ENCODE measurements at places on chromosomes 5 and 9.
A peak's percentile ranks its signal among the peaks of the same experiment; 100 is the strongest.

GRCh38 chr9:18829873-18830272, 203.1 kb downstream of the SAXO1 start:
- no peak for DNase-seq

DNA sequence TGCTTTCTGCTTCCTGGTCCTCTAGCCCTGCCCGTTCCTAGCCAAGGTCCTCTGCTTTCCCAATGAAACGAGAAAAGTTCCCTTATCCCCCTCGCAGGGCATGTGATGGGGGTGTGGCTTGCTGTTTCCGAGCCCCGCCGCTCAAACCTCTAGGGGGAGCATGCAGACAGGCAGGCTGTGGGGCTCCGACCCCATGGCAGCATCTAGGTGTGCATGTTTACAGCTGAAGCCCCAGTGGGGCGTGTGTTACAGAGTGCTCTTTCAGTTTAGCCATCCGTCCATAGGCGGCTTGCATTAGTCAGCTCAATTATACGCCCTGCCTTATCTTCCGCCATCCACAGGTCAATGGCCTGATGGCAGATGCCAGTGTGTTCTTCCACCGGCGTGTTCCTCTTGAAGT, 48.3 kb upstream of the SPATA31E1 start:
- no peak for DNase-seq

DNA sequence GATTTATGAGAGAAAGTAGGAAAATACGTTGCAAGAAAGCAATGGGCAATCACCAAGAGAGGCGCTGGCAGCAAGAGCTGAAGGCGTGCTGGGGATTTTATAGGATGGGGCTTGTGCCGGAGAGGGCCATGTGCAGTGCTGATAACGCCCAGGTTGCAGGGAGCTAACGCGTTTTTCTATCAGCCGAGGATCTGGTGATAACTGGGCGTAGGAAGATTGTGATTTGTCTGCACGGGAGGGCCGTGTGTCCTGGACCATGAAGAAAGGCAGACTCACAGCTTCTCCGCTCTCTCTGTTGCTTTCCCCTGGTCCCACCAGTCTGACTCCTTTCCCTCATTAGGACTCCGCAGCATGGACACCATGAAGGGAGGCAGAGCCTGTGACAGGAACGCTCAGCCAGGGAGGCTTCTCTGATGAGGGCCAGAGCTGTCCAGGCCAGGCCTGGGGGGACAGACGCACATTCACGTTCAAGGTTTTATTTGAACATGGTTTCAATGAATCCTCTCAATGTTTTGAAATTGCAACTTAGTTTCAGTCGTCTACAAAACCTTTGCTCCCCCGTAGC, 11.9 kb upstream of the CACNA1B start:
- DNase-seq: no peak

DNA sequence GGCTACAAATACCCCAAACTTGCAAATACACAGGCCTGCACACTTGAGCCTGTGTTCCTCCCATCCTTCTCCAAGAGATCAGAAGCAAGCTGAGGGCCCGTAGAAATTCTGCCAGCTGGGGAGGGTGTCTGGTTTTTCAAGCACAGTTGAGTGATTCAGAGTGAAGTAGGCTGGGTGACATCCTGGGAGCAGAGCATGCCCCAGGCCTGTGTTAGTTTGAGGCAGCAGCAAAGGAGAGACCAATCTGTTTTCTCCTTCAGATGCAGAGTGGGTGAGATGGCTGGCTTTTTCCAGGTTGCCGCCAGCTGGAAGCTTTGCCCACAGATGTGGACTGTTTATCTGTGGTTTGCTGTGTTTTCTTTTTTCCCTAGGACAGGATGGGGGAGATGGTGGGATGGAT, 63.1 kb downstream of the RCL1 start:
- DNase-seq: no peak

GRCh38 chr9:82968816-82969215, 94.1 kb downstream of the RASEF start:
- DNase-seq: no peak

DNA sequence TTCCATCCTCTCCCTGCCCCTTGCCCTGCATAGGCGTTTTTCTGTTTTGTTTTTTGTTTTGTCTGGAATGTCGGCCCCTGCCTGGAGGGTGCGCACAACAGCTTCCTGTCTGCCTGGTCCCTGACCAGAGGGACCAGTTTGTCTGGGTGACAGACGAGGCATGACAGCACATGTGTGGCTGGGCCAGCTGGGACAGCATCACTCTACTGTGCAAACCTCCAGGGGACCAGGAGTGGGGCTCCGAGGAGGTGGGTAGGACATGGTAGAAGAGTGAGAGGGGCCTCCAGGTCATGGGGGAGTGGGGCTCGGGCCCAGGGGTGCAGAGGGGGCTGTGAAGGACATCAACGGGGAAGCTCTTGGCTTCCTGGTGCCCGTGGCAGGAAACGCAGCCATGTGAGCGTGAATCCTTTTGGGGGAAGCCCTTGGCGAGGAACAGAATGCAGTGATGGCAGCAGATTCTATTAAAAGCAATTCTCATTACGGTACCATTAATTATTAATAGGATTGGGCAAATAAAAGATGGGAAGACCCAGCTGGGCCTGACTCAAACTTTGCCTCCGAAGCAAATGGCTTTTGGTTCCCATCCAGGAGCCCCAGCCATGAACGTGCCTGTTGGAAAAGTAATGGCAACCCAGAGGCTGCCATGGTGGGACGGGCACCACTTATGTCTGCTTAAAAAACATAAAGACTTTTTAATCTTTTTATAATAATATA, 184.4 kb upstream of the IER5L start:
- DNase-seq: no peak

DNA sequence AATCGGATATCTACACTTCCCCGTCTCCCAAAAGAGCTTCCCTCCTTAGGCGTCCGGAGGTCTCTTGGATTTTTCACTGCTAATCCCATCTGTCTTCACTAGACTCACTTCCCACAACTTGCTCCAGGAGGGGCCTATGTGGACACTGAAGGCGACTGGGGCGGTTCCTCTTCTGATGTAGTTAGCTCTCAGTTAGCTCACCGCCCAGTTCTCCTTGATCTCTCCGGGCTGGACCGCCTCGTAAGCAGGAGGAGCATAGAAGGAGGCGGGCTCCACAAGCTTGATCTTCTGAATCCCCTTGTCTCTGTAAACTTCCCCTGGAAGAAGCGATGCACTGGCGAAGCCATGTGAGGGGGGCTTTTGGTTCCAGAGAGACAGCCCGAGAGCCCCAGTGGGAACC, 112.0 kb upstream of the SELENOP start:
- DNase-seq: no peak

GRCh38 chr9:120950421-120951388, 24.1 kb upstream of the TRAF1 start:
- no peak for DNase-seq

GRCh38 chr5:55446640-55447351, 88.0 kb downstream of the PLPP1 start:
- no peak for DNase-seq

- no peak for DNase-seq
Measured at GRCh38 chr9:100640447-100641050, 62.7 kb downstream of the CAVIN4 start.

GRCh38 chr5:179355976-179356974, 11.0 kb upstream of the ADAMTS2 start:
- no peak for DNase-seq

DNA sequence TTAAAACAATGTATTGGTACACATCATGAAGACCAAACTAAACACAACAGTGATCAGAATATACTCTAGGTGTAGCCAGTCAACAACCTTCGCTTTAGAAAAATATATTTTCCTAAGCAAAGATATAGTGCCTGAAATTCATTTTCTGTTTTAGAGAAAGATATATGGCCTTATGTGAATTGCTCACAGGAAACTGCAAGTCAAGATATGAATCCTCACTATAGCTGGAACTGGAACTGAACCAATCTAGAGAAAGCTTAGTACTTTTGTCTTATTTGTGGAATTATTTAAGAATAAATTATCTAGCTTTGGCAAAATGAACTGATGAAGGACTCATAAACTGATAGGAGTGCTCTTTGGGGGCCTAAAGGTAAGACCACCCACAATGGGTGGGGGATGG, 27.3 kb downstream of the GZMK start:
- no peak for DNase-seq

DNA sequence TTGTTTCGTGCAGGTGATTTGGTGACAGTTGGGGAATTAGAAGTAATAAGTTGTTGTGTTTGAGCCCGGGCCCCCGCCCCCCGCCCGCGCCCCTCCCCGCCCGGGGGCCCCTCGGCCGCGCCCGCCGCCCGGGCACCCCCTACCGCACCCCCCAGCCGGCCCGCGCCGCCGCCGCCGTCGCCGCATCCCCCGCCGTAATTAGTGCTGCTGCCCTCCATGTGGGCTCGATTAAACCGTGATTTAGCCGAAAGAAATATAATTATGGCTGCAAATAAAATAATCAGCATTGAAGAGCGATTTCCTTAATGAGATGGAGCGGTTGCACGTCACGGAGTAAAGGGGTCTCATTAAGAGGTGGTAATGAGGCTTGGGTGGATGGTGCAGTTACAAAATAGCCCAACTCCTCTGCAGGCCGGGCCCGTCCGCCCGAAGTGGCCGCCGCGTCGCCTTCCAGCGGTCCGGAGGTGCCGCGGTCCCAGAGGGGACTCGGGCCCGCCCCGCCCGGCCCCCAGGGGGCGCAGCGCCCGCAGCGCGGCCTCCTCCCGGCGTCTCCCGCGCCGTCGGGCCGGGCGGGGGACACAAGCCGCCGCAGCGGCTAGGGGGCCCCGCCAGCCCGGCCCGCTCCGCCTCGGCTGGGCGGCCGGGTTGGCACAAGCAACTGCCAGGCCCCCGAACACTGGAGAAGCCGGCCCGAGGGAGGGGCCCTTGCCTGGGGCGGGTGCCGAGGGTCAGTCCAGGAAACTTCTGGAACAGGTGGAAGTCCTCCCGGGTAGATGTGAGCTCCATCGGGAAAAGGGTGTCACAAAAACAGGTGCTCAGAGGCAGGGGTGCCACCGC, 6.9 kb upstream of the OTP start:
- DNase-seq: peak; percentile 37

DNA sequence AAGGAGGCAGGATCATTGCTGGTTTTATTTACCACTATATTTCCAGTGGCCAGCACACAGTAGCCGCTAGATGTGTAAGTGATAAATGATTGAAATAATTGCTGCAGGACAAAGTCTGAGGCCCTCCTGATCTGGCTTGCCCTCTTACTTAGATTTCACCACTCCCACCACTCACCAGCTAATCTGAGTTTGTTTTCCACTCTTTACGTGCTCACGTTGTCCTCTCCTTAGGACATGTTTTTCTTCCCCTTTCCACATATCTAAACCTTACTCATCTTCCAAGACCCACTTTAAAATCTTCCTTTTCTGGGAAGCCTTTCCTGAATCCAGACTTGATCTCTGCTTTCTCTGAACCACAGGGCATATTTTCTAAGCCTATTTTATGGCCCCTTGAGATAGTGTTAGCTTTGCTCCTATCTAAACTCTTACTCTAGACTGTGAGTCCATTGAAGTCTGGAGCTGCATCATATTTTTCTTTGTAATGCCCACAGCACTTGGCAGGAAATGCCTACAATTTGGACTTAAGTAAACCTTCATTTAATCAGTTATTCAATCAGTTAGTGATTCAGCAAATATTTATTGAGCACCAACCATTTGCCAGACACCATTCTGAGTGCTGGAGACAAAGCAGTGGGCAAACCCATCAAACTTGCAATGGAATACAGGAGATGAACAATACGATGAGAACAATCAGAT, 2.4 kb downstream of the TLR4 start:
- DNase-seq: no peak

GRCh38 chr5:13350767-13351166, 593.7 kb downstream of the DNAH5 start:
- no peak for DNase-seq

- DNase-seq: no peak
Measured at GRCh38 chr9:81455462-81456219, 233.7 kb downstream of the TLE1 start.

- no peak for DNase-seq
Measured at GRCh38 chr9:126874546-126875314, 14.3 kb downstream of the ZBTB34 start.

DNA sequence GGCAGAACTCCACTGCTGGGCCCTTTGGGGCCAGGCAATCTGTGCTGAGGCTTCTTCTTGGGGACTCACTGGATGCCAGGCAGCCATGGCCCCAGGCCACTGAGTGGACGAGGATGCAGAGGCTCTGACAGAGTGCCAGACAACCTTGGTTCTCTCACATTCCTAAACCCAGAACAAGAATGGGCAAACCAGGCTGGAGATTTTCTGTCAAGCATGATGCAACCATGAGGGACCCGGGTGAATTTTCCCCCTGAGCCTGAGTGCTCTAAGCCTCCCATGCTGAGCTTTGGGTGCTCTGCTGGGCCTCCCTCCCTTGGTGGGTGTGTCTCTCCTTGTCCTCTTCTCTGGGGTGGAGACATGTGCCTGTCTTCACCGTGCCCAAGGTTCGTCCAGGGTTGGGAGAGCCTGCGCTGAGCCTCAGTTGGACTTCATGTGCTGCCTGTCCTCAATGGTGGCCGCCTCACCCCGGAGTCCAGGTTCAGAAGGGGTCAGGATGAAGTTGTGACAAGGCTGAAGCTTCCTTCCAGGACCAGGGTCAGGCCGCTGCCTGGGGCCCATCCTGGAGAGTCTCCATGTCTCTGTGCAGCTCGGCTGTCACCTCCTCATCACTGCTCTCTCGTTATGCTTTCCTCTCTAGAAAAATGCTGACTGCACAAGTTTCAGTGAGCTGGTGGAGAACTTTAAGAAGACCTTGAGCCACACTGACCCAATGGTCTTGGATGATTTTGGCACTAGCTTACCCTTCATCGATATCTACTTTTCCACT, 24.1 kb downstream of the PITX1 start:
- no peak for DNase-seq

DNA sequence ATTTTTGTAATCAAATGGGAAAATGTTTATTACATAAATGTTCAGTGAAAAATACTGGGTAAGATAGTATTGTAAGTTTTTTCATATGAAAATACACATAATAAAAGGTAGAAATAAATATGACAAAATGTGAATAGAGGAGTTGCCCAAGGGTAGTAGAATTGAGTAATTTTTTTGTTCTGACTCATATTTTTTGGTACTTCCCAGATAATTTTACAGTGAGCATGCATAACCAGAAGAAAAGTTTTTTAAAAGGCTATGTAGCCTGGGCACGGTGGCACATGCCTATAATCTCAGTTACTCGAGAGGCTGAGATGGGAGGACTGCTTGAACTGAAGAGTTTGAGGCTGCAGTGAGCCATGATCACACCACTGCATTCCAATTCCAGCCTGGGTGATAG, 116.9 kb downstream of the PIP5K1B start:
- DNase-seq: no peak

- peak; percentile 56 for DNase-seq
Measured at GRCh38 chr5:153964880-153965645, 73.6 kb downstream of the FAM114A2 start.

GRCh38 chr5:122263352-122264030, 48.5 kb upstream of the SNCAIP start:
- no peak for DNase-seq

- no peak for DNase-seq
Measured at GRCh38 chr5:83510260-83510659, 38.7 kb downstream of the VCAN start.

GRCh38 chr9:113876151-113876992, at the start of gene ZNF618:
Gene ZNF618, plus strand, starts transcription at chr9:113876309. Its CDS starts 72 bp downstream, at chr9:113876381.
- peak; percentile 15 for DNase-seq

GRCh38 chr9:42396318-42396717, 212.9 kb downstream of the SPATA31A6 start:
- no peak for DNase-seq

All from stimulated activated naive CD8-positive, alpha-beta T cell treated with anti-CD3 and anti-CD28 coated beads, Interleukin-15, amount 100 ng/mL, for 72 hours (primary cell).